ENCODE measurements at places on chromosomes 2 and 18.

- DNase-seq: no peak
These were observed 110.6 kb downstream of the HNRNPLL start for GRCh38 chr2:38492042-38492615.

GRCh38 chr2:69745035-69745434 is 3.1 kb downstream of the ANXA4 start:
- no peak for DNase-seq

- no peak for DNase-seq
These were observed 22.4 kb downstream of the MAL start for GRCh38 chr2:95047629-95048510.

DNA sequence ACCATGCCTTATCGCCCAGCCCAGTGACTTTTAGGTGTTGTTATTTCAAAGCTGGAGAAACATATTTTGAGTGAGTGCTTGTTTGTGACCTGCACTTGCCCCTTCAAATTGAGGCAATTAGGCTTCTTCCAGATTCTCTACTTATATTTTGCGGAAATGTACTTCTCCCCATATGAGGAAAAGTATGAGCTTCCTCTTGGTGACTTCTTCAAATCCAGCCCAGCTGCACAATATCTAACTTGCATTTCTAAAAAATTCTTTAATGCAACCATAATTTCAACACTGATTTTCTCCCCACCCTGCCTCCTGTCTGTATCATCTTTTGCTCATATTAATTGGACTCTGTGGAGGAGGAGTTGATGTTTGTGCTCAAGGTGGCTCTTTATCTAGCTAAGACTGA is 391.2 kb upstream of the POU3F3 start:
- DNase-seq: no peak

DNA sequence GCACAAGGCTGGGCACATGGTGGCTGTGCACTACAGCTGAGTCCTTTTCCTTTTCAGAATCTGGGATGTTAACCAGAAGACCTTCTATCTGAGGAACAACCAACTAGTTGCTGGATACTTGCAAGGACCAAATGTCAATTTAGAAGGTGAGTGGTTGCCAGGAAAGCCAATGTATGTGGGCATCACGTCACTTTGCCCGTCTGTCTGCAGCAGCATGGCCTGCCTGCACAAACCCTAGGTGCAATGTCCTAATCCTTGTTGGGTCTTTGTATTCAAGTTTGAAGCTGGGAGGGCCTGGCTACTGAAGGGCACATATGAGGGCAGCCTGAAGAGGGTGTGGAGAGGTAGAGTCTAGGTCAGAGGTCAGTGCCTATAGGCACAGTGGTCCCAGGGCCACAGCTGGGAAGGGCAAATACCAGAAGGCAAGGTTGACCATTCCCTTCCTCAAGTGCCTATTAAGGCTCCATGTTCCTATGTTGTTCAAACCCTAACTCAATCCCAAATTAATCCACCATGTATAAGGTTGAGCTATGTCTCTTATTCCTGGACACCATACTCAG is 2.2 kb downstream of the IL1RN start:
- no peak for DNase-seq

DNA sequence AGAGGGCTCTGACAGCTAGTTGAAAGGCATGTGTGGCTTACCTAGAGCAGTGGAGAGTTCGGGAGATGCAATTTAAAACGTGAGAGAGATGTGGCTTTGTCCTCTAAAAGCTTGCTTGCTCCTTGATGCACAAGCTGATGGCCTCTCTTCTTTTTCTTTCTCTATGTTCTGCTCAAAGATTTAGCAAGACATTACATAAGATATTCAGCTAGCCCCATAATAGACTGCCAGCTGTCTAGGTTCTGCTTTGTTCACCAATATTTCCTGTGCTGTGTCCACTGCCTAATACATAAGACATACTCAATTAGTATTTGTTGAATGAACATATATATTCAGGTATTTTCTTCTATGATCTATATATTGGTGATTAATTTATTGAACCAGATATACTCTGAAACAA is 31.1 kb downstream of the SPATS2L start:
- no peak for DNase-seq

DNA sequence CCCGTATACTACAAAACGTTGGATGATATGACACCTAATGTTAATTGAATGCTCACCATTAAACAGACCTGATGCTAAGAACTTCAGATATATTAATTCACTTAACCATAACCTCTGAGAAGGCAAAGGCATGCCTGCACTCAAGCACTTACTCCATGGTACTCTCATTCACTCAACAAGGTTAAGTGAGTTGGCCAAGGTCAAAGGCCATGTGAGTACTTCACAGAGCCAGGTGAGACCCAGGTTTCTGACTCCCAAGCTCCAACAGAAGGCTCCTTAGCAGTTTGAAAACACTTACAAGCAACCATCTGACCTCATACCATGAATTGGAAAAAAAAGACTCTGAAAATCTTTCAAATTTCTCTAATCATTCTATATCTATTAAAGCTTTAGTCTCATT is 198.8 kb downstream of the L3MBTL4 start:
- no peak for DNase-seq

GRCh38 chr2:49619804-49620203 is 465.5 kb upstream of the FSHR start:
- no peak for DNase-seq

GRCh38 chr18:75204732-75205513 is 4.0 kb downstream of the PTGR3 start:
- no peak for DNase-seq

GRCh38 chr2:231379266-231380215 is 16.0 kb upstream of the B3GNT7 start:
- DNase-seq: no peak

DNA sequence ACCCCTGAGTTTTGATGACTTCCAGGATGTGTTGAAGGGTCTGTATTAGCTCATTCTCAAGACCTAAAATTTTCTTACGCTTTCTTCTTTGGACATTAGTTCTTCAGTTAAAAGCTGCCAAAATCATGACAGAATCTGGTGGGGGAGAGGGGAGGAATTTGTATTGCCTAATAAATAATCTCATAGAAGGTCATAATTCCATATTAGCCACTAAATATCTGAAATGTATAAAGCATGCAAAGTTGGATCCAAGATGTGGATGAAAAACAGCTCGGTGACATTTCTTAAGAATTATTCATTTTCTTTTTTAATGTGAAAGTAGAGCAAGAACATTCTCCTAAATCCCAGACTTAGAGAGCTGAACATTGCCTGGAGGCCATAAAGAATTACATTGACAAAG is 120.1 kb downstream of the MMADHC start:
- no peak for DNase-seq

- no peak for DNase-seq
These were observed 54.0 kb downstream of the EPAS1 start for GRCh38 chr2:46351098-46351749.

DNA sequence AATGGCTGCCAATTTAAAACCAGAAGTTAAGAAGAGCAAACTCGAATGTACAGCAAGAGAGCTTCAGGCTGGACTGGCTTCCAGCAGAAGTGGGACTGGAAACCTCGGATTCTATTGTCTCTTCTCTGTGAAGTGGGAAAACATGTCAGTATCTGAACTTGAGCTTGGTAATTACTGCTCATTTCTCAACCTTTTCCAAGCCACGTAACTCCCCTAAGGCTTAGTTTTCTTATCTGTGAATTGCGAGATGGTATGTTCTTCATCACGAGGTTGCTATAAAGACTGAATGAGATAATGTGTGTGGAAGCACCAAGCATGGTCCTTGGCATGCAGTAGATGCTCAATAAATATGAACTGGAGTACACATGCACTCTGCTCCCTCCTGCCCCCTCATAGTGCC is 259.4 kb upstream of the SPRED2 start:
- no peak for DNase-seq

DNA sequence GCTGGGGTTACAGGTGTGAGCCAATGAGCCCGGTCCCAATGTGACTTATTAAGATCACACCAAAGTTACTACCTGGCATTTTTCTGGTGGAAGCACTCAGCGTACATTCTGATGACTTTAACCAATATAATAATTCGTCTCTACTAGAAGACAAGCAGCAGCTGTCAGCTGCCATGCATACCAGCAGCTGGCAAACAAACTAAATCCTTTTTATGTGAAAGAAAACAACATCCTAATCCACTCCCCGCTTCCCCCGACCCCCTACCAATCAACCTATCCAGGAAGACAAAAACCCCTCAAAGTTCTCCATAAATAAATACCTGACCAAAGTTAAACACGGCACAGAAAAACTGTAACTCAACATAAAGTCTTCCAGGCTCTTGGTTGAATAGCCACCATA is 42.1 kb downstream of the GPR155 start:
- no peak for DNase-seq

DNA sequence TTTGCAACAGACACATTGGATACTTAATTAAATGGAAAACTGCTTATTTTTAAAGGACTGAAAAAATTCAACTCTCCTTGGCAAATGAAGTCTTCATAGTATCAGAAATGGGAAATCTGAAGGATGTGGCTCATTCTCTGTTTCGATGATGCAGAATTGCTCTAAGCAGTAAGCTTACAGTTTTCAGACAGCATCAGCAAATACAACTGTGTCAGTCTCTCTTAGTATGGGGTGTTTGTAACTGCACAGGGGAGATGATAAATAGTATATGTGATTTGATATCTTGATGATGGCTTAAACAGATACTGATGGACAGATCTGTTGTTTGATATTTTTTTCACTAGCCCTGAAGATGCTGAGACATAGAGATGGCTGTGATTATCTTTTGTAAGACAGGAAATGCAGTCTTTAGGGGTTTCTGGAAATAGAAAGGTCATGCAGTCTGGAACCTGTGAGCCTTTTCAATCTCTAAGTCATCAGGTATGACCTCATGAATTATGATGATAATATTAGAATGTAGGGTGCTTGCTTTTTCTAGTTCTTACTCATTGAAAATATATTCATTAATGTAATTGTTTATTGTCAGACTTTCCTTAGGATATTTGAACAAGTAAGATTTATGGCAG is 84.2 kb downstream of the SLC4A10 start:
- no peak for DNase-seq

GRCh38 chr2:156653675-156654074 is 217.5 kb downstream of the GPD2 start:
- no peak for DNase-seq

DNA sequence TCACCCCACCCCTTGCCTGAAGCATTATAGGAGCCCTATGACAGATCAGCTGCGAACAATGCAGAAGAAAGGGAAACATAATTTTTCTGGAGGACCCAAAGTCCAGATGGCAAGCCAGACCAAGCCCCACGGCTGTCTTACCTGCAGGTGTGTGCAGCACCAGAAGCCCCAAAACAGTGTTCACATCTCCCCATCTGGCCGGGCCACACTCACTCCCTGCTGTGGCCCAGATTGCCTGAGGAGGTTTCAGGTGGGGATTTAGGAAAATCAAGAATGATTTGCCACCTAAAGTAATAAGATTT is 11.7 kb upstream of the STK17B start:
- DNase-seq: no peak

DNA sequence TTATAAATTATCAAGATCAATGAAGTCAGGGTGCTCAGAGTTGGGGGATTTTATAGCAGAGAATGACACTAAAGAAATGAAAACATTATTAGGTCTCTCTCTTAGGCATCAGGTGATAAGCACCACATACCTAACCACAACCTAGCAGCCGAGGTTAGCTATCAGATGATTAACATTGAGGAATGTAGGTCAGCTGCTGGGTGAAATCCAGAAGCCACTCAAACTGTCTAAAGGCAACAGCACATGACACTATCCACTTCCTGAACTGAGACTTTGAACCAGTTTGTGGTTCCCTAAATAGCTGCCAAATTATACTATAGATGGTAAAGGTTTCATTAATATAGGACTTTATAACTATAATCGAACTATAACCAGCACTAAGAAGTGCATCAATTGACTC is 4.7 kb downstream of the EPG5 start:
- no peak for DNase-seq

DNA sequence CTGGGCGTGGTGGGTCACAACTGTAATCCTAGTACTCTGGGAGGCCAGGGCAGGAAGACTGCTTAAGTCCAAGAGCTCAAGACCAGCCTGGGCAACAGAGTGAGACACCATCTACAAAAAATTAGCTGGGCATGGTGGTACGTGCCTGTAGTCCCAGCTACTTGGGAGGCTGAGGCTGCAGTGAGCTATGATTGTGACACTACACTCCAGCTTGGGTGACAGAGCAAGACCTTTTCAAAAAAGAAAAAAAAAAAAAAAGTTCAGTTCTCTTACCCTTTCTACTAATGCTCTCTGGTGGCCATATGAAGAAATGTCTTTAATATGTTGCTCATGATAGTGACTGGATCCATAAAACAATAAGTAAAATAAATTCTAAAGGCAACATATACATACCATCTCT is 14.9 kb downstream of the TYW5 start:
- DNase-seq: peak; percentile 60

GRCh38 chr18:13032173-13032572 is 41.0 kb downstream of the CEP192 start:
- no peak for DNase-seq

DNA sequence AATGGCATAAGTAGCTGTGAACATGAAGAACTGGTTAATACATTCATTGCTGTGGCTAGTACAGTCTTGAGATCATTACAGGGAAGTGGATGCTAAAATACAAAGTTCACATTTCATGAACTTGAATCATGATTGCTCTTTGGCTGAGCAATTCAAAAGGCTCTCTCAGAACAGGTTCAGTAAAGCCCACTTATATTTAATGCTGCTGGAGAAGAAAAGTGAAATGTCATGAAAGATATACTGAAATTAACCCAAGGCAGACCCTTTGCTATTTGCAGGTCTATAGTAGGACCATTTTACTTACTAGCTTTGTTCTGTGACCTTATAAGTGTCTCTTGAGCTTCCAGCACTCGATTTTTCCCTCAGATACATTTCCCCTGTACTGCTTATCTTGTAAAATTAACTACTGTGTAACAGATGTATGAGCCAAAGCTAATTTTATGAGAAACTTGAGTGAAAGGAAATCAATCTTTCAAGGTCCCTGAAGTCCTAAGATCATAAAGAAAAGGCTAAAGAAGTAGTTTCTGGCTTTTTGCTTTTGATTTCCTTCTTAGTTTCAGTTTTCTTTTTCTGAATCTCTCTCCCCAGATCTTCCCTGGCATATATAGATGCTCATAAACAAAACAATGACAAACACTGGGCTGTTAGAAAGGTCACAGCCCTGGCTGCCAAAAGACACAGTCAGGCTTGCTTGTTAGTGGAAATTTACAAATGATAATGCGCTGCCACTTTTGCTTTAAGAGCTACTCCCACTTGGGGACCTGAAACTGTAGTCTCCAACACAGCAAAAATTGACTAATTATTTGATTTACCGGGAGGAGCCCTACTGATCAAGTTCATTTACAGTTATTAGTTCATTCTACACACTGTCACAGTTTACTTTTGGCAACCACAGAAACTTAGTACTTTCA is 132.7 kb upstream of the XPO1 start:
- DNase-seq: peak; percentile 81

GRCh38 chr18:41745166-41746049 is 209.6 kb upstream of the PIK3C3 start:
- DNase-seq: peak; percentile 78
